ENCODE measurements at places on chromosomes 2 and 18. TPM values are rescaled to one million over a fixed set of nuclear protein-coding genes. Genes with fewer than 3 reads are reported as not detected.

MOCOS gene
- 0.34 TPM for total RNA-seq

TXNDC2 gene
- total RNA-seq: not detected

FOXD4L1 gene
- total RNA-seq: 0.17 TPM

COL4A4 gene
- 0.05 TPM for total RNA-seq

ZDBF2 gene
- 22.1 TPM for total RNA-seq
